ENCODE measurements at places on chromosomes 1 and 21.

DNA sequence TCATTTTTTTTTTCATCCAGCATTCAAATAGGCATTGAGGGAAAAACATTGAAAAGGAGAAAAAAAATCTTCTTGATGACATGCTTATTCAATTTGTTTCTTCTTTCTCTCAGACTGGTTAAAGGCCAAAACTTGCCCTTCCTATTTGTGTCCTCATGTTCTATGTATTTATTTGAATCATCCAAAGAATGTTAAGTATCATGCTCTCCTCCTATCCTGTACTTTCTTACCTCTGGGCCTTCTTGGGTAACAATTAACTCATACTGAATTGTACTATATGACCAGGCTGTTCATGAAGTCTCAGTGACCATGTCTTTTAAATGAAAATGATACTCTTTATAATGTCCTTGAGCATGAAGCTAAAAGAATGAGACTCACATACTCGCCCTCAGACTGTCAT, 36.5 kb upstream of the DENND1B start:
- DNase-seq, result no peak

GRCh38 chr1:59653968-59654367, 160.8 kb upstream of the HOOK1 start:
- DNase-seq, result no peak

GRCh38 chr1:163399976-163400601, 78.3 kb downstream of the NUF2 start:
- DNase-seq, result no peak

DNA sequence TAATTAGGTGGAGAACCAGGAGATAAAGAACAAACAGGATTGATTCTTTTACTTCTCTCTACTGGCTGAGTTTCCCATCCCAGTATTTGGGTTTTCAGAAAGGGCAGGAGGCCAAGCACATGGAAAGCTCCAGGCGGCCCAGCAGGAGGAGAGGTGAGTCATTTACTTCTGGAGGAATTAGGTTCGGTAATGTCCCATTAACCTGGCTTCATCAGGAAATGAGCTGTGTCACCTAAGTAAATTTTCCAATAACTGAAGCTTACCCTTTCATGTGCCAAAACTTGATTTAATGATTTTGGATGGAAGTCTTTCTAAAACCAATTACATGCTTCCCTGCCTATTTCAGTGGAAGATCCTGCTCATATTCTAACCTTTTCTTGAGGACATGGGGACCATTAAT, 257.6 kb upstream of the USP24 start:
- DNase-seq, result no peak

- no peak for DNase-seq
These were observed 228.8 kb downstream of the DISC1 start for GRCh38 chr1:231855361-231855760.

DNA sequence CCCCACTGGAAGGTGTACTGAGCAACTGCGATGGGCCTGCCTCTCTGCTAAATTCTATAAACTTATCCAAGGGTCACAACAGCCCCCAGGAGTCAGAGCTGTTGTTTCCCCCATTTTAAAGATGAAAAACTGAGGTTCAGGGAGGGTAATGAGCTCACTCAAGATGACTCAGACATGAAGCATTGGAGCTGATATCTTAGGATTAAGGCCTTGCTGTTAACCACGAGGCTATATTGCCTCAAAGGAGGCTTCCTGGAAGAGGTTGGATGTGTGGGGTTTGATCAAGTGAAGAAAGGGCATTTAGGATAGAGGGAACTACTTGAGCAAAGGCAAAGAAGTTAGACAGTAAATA, 6.7 kb downstream of the LDLRAP1 start:
- DNase-seq, result no peak

- no peak for DNase-seq
These were observed 1.8 kb upstream of the LAMTOR5 start for GRCh38 chr1:110409316-110409715.

GRCh38 chr1:210883821-210884220, 250.1 kb downstream of the KCNH1 start:
- no peak for DNase-seq

GRCh38 chr1:84159533-84160240, 15.6 kb downstream of the PRKACB start:
- DNase-seq, result no peak

DNA sequence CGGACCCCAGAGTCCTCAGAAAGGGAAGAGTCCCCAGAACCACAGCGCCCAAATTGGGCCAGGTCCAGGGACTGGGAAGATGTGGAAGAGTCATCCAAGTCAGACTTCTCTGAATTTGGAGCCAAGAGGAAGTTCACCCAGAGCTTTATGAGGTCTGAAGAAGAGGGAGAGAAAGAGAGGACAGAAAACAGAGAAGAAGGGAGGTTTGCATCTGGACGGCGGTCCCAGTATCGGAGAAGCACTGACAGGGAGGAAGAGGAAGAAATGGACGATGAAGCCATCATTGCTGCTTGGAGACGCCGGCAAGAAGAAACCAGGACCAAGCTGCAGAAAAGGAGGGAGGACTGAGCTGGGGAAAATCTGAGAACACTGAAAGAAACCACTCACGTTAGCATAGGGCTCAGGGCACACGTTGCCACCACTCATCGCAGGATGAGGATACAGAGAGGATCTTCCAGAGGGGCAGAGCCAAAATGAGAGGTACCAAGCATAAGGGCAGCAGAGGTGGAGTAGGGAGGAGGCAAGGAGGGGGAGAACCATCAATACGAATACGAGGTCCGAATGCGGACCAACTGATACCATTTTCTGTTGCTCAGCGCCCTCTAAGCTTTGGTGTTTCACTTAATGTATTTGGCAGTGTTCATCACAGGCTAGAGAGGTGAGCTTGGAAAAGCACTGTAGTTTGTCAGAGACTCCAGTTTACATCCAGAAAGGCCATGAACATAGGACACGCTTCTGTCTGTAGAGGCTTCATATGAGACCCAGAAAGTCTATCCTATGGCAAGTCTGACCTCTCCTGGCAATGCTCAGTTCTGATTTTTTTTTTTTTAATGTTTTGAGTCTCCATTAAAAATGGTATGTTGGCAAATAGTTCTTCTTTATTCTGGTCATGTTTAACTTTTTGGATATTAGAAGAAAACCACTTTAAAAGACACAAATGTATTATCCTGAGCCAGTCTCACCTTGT, 34.7 kb downstream of the STYXL2 start:
- peak; percentile 54 for DNase-seq

- DNase-seq, result no peak
These were observed 5.1 kb downstream of the LAMB3 start for GRCh38 chr1:209647156-209647555.

DNA sequence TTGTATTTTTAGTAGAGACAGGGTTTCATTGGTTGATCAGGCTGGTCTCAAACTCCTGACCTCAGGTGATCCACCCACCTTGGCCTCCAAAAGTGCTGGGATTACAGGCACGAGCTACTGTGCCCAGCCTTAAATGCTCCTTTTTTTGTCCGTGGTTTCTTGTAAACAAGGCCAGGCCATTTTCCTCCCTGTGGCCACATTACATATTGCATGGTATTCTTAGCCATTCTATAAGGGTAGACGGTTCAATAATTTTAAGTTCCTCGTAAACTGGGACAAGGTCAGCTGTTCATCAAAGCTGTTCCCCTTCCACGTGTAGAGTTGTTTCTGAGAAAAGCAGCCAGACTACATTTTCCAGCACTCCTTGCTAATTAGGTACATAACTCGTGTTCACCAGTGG, 10.3 kb upstream of the LUZP1 start:
- peak; percentile 60 for DNase-seq

GRCh38 chr21:31552826-31553225, 106.7 kb upstream of the SOD1 start:
- DNase-seq, result no peak

GRCh38 chr1:217315346-217315745, 315.5 kb downstream of the GPATCH2 start:
- DNase-seq, result no peak

GRCh38 chr1:218878369-218878768, 295.3 kb upstream of the LYPLAL1 start:
- no peak for DNase-seq

DNA sequence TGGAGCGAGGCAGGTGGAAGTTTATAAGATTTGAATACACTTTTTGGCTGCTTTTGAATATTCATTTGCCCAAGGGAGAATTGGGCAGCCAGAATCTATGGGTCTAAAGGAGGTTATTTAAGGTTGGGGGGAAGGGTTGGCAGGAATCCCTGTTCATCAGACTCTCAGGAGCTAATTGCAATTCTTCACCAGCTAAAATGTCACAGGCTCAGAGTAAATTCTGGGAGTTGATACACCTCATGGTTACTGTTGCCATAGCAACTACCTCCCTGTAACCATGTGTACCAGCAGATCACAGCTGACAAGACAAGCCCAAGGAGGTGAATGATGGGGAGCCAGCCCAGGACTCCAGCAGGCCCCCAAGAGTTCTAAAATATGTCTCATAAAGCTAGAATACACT, 75.5 kb downstream of the CAMK2N1 start:
- DNase-seq, result peak; percentile 74

DNA sequence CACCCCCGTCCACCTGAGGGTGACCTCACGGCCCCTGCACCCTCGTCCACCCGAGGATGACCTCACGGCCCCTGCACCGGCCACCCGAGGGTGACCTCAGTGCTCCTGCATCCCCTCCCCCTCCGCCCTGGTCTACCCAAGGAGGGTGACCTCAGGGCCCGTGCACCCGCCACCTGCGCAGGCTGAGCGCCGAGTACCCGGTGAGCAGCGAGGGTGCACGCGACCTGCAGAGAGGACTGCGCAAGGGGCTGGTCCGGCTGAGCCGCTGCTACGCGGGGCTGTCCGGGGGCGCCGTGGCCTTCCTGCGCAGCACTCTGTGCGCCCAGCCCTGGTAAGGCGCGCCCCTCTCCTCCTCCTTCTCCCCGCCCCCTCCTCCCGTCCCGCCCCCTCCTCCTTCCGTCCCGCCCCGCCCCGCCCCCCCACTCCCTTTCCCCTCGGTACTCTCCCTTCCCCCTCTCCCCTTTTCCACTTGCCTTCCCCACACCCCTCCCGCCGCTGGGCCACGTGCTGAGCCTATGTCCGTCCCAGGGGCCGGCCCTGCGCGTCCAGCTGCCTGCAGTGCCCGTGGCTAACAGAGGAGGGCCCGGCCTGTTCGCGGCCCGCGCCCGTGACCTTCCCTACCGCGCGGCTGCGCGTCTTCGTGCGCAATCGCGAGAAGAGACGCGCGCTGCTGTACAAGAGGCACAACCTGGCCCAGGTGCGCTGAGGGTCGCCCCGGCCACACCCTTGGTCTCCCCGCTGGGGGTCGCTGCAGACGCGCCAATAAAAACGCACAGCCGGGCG, 28.4 kb downstream of the TRIM11 start:
- no peak for DNase-seq

DNA sequence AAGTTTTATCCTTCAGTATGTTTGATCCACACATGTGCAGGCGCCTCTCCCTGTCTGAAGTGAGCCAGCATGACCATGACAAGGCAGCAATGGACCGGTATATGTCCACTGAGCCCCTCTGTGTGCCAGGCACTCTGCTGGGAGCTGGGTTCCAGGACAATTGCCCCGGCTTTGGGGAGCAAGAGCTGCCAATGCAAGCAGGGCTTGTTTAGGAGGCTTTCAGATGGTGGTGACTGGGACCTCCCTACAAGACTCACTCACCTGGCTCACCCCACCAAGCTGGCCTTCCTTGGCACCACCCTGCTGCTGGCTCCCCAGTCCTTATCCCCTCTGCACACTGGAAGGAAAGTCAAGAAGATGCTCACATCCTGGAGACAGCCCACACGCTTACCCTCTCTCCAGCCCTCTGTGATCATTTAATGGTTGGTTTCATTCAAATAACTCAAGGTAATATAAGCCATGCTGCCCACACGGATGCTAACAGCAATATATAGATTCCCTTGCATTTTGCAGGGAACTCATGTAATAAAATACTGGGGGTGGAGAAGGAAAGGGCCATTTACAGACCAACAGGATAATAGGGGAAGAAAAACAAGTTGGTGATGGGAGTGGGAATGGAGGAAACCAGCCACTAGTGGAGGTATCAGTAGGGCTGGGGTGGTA, 23.6 kb downstream of the KCND3 start:
- DNase-seq, result no peak

DNA sequence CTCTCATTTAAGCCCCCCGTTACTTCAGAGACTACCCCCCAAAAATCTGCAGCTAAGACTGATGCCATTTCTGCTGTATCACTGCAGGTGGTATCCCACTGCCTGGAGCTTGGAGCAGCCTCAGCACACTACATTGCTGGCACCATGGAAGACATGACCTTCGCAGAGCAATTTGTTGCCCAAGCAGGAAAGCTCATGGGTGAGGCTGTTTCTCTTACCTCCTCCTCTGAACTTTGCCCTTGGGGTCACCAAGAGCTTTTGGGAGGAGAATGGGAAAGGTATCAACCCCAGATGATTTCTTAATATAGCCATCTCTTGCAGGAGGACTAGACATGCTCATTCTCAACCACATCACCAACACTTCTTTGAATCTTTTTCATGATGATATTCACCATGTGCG, 2.0 kb downstream of the HSD11B1 start:
- DNase-seq, result no peak

GRCh38 chr1:236480758-236481436, 42.9 kb upstream of the LGALS8 start:
- no peak for DNase-seq

- no peak for DNase-seq
These were observed 16.2 kb downstream of the CFAP126 start for GRCh38 chr1:161351482-161351881.

DNA sequence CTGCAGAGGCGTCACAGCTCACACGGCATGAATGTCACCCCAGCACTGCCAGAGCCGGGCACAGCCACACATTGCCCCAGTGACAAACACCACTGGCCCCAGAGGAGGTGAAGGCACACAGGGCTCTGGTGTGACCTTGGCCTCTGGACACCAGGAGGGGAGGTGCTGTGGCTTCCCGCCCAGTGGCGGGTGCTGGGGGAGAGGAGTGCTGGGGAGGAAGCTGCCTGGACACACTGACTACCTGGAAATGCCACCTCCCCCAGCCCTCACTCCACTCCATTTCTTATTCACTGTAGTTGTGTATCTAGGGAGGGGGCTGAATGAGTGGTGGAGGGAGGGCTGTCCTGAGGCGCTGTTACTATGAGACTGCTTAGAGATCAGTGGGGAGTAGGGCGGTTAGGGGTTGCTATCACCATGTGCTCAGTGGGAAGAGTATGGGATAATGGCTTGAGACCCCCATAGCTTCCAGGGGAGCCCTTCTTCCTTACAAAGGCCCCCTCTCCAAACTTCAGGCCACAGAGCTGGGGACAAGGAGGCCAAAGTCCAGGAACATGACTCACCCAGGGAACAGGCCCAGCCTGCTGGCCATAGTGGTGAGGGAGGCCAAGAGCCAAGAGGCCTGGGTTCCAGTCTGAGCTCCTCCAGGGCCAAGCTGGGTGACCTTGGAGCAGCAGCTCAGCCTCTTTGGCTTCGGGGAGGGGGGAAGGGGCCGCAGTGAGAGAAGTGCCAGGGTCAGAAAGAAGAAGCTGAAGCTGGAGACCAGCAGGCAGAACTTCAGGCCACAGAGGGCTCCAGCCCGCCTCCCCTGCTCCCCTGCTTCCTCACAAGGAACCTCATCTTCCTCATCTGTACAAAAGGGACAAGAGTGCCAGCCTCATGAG, 40.1 kb downstream of the AHDC1 start:
- no peak for DNase-seq

DNA sequence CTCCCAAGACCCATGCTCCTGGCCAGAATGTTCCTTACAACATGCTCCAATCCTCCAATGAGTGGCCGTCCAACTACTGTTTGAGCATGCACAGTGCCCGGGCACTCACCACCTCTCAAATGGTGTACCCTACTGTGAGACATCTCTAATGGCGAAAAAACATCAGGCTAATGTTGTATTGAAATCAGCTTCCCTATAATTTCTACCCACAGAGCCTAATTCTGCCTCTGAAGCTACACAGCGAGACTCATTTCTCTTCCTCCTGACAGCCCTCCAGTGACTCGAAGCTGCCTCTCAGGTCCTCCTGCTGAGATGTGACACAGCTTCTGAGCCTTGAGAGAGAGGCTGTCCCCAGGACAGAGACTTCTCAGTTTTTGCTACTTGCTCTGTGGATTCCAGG, 130.7 kb downstream of the FAM78B start:
- no peak for DNase-seq

All from Karpas-422 (cell line).